ENCODE measurements at places on chromosomes 1 and 21.
A peak's percentile ranks its signal among the peaks of the same experiment; 100 is the strongest.

- DNase-seq = no peak
Observed at GRCh38 chr1:155181371-155182051, 7.9 kb downstream of the TRIM46 start.

- no peak for DNase-seq
Observed at GRCh38 chr1:228770779-228771223, 35.5 kb downstream of the RHOU start.

DNA sequence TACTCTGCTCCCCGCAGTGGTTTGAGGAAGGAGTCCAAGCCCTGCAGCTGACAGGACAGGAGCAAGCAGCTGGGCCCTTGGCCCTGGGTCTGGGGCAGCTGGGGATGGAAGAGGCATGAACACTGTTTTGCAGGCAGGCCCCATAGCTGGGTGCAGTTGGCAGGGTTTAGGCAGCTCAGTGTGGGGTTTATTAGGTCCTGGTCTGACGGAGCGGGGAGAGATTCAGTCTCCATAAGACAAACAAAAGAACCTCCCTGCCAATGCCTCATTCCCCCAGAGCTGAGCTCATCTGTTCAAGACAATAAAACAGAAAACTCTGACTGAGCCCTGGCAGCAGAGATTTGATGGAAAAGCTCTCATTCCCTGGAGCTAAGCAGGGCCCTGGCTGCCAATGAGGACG is 37.3 kb downstream of the OLFML2B start:
- no peak for DNase-seq

GRCh38 chr21:46368533-46369285 is 44.8 kb downstream of the PCNT start:
- DNase-seq = peak; percentile 4

- DNase-seq = no peak
Observed at GRCh38 chr1:1197188-1197500, 9.2 kb downstream of the TNFRSF18 start.

- no peak for DNase-seq
Observed at GRCh38 chr21:33406493-33406892, 3.3 kb downstream of the IFNGR2 start.

DNA sequence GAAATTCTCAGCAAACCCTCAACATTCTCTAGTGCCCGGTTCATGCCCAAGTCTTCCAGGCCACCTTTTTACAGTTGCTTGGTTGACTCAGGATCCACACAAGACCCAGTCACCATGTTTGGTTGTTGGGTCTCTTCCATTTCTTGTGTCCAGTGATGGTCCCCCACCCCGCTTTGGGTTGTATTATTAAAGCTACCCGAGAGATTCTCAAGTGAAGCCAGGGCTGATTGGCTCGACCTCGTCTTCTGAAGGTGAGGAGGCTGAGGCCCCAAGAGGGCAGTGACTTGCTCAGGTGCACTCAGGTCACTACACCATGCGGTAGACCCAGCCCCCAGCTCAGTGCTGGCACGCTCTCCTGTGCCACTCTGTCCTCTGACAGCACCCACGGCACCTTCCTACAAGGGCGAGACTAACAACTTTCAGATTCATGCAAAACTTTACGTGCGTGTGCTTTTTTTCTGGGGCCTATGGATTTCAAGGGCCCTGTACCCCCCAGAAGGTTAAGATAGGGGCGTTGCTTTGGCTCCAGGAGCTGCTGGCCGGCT is 50.3 kb downstream of the CAPN9 start:
- no peak for DNase-seq

DNA sequence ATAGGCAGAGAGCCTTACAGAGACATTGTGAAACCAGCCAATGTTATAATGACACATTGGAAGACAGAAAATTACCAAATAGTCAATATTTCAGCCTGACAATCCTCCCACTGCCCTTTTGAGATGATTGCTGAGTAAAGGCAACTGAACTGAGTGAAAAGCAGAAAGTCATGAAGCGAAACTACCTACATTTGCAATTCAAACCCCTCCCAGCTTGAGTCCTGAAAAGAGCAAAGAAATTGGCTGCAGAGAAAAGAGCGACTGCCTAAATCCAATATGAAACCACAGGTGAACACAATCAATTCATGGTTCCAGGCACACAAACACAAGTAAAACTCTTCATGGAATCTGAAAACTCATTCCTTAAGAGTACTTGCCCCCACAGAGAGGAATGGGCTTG is 143.4 kb upstream of the CHRM3 start:
- no peak for DNase-seq

GRCh38 chr1:8871965-8872399 is 6.5 kb downstream of the ENO1 start:
- DNase-seq = no peak

GRCh38 chr1:111199881-111200801 is at the start of gene DENND2D:
Gene DENND2D, minus strand, starts transcription at chr1:111200646. Its CDS starts 187 bp downstream, at chr1:111200459.
- DNase-seq = no peak

GRCh38 chr1:54610048-54610447 is 13.3 kb downstream of the FAM151A start:
- DNase-seq = no peak

GRCh38 chr1:29732453-29732852 is 496.1 kb downstream of the PTPRU start:
- no peak for DNase-seq

DNA sequence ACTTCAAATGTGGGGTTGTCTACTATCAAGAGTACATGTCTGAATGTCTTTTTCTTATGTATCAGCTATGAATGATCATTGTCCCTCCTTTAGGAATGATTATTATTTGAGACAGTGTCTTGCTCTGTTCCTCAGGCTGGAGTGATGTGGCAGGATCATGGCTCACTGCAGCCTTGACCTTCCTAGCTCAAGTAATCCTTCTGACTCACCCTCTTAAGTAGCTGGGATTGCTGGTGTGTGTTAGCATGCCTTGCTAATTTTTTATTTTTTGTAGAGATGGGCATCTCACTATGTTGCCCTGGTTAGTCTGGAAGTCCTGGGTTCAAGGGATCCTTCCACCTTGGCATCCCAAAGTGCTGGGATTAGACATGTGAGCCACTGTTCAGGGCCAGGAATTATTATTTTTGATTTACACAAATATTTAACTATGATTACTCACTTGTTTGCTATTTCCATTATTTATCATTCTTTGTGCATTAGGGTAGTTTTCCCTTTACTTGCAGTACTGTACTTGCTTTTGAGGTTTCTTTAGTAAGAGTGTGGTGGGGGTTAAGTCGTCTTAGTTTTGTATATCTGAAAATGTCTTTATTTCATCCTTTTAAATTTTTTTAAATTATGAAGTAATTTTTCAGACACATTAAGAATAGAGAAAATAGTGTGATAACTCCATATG is 12.8 kb downstream of the S100A7 start:
- no peak for DNase-seq

DNA sequence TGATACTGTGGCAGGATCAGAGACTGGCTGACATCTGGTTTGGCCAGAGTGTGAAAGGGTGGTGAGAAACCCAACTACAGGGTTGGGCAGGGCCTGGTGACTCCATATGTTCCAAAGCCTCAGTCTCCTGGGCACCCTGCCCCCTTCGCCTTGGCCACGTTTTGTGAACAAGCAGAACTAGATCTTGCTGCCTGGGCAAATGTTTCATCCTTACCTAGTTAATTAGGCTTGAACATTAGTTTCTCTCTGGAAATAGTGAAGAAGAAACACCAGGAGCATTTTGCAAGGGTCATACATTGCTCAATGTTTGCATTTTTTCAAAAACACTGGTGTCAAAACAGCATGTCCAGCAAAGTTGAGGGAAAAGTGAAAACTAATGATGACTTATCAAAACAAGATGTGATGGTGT is 60.5 kb downstream of the MAP3K7CL start:
- DNase-seq = no peak

GRCh38 chr1:208437401-208437800 is 193.2 kb upstream of the PLXNA2 start:
- DNase-seq = no peak

DNA sequence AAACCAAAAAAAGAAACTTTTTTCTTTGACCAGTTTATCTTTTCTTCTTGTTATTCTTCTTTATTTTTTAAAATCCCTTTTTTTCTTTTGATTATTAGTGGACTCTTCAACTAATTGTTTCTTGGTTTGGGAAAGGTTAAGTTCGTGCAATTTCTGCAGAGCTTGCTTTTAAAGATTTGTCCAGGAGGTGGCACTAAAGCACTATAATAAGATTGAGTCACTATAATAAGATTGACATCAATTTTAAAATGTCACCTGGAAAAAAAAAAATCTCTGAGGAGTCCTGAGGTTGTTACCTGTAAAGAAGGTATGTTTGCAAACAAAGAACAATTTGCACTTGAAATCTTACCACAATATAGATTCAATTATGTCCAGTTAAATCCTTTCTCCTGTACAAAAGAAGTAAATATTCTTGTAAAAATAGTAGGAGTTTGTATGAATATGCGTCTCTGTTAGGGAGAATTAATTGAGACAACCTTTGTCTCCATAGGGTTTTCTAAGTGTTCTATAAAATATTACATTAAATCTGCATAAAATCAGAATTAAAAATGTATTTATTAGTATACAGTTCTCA is 166.7 kb downstream of the ADGRL4 start:
- no peak for DNase-seq

- DNase-seq = no peak
Observed at GRCh38 chr1:51973587-51974474, 16.7 kb downstream of the RAB3B start.

DNA sequence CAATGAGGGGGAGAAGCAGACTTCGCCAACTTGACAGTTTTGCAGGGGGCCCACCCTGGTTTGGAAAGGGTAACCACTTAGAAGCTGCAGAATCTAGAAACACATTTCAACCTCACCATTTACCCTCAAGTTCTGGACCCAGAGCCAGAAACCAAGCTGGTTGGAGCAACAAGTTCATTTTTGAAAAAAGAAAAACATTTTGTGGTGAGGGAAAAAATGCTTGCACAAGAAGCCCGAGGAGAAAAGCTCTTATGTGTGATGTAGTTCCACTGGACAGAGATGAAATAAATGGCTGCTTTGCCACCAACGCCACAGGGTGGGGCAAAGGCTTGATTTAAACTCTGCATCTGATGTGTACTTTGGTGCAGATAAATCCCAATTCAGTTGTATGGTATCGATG is 10.6 kb upstream of the NGF start:
- DNase-seq = no peak

DNA sequence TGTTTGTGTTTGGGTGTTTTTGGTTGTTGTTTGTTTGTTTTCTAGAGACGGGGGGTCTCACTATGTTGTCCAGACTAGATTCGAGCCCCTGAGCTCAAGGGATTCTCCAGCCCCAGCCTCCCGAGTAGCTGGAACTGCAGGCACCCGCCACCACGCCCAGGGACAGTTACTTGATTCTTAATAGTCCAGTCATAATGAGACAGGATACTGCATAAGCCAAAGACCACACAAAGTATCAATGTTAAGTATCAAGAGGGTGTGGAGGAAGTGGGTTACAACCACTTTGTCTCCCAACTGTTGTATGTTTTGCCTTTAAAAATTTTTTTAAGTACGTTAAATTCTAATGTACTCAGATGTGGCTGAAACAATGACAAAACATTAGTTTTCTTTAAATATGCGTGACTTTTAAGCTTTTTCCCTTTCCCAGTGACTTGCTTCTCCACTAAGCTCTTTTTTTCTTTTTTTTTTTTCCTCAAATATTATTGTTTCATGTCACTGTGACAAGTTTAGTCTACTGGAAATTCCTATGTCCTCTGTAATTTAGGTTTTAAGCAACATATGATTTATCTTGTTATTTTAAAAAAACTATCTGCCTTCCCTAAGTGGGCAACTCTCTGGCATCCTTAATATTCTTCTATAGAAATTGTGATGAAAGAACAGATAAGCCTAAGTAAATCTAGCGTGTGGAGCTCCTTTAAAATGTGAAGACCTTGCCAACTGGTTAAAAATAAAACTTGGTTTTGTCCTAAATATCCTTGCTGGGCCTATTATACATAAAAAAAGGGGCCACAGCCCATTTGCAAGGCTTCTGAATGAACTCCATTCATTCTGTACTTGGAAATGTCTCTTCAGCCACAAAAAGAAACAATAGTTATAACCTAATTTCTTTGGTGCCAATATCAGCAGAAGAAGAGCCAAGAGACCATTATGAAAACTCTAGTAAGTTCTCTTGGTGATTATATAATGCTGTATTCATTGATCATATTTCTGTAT is 56.2 kb upstream of the DPH5 start:
- DNase-seq = no peak

DNA sequence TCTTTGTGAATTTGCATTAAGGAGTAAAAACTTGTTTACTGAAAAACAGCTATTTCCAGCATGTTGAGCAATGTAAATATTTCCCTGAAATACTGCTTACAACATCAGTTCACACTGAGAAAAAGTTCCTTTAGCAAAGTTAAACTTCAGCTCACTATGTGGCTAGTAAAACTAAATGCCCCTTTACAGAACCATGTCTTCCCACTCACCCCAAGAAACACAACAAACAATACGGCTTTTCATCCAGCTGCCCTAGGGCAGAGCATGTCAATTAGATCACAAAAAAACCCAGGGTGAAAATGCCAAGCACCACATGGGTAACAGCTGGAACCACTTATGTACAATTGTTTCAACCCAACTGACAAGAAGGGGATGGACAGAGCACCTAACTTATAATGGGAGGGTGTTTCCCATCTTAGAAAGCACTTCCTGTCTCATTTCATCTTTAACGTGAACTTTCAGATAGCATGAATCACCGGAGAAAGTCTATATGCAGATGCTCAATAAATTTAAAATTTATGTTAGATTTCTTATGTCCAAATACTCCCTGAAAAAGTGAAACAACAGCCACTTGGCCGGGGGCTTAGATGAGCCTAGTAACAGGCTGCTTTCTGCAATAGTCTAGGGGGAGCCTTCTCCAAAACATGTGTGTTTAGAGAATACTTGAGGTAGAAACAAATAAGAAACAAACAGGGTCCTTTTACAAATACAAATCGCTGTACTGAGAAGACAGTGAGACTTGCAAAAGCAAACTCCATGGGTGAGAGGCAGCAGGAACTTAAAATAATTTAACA is 6.6 kb downstream of the NID1 start:
- no peak for DNase-seq

DNA sequence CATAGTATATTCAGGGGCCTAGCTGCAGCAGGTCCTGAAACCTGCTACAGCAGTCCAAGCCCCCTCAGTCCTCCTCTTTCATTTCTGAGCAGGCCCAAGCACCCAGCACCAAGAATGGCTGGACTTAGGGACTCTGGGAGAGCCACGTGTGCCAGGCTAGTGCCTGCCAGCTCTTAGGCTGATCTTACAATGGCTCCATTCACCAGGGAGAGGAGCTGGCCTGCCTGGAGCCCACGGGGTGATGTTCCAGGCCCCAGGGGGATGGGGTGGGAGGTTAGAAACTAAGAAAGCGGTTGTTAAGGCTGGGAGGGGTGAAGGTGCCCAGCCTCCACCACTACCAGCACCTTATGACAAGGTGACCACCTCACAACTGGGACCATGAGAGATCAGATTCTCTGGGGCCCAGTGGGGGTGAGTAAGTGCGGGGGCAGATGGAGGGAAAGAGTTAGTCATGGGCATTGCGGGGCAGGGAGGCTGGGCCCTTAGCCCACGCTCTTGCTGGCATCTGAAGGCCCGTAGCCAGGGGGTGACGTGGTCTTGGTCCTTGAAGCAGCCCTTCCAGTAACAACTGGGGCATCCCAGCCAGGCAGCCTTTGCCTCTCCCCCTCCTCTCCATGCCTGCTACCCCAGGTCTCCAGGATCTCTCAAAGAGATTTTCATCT is 30.3 kb upstream of the CLIC4 start:
- DNase-seq = no peak

- no peak for DNase-seq
Observed at GRCh38 chr1:198641501-198641900, 2.7 kb downstream of the PTPRC start.
